ENCODE measurements at places on chromosomes 5 and 9.

DNA sequence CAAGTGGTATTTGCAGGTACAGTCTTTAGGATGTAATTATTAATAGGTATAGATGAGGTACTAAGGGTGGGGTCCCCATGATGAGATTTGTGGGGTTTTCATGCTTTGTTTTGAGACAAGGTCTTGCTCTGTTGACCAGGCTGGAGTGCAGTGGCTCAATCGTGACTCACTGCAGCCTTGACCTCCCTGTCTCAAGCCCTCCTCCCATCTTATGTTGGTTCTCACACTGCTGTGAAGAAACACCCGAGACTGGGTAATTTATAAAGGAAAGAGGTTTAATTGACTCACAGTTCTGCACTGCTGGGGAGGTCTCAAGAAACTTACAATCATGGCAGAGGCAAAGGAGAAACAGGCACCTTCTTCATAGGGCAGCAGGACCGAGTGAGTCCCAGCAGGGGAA lies 217.5 kb downstream of the CDK5RAP2 start:
- DNase-seq: no peak

GRCh38 chr9:137227054-137227852 lies at the start of gene RNF224:
RNF224 (plus strand) TSS chr9:137227502; CDS start chr9:137228336, 834 bp downstream.
- DNase-seq: no peak

- no peak for DNase-seq
Measured at GRCh38 chr9:94017939-94018531, 62.9 kb upstream of the BARX1 start.

DNA sequence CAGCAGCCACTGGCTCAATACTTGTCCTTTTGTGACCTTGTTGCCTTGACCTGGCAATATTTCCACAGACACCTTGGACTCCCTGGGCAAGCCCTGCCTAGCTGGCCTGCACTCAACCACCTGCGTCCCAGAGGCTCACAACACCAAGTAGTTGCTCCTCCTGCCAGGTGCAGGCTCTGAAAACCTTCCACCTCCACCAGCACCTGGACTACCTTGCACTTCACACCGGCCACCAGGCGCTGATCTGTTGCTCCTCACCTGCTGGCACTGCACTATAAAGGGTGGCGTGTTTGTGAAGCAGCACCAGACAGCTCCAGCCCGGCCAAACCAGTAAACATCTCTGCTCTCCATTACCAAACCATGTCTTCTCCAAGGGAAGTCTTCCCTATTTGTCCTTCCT lies 997.7 kb downstream of the PTPRD start:
- DNase-seq: peak; percentile 78

- no peak for DNase-seq
Measured at GRCh38 chr5:138654281-138654867, 79.2 kb upstream of the HSPA9 start.

DNA sequence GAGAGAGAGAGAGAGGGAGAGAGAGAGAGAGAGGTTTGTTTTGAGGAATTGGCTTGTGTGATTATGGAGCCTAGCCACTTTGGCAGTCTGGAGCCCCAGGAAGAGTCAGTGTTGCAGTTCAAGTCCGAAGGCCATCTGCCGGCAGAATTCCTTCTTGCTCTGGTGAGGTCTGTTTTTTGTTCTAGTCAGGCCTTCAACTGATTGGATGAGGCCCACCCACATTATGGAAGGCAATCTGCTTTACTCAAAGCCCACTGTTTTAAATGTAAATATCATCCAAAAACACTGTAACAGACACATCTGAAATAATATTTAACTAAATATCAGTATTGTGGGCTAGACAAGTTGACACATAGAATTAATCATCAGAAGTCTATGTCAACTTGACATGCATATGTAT lies 11.4 kb upstream of the GRM6 start:
- DNase-seq: no peak

DNA sequence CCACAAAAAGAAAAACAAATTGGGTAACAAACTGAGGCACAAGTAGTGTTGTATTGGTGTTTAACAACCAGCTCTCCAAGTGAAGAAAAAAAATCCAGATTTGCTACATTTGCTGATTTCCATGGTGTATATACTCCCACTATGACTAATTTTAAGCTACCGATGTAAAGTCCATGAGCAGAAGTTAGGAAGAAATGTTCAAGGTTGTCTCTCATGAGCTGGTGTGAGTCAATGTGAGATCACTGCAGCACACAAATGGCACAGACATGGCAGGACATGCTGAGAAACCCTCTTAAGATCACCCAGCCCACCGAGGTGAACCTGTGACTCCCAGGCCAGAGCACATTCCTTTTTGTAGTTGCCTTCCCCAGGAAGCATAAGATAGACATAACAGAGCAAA lies 36.2 kb downstream of the SLC44A1 start:
- DNase-seq: no peak

DNA sequence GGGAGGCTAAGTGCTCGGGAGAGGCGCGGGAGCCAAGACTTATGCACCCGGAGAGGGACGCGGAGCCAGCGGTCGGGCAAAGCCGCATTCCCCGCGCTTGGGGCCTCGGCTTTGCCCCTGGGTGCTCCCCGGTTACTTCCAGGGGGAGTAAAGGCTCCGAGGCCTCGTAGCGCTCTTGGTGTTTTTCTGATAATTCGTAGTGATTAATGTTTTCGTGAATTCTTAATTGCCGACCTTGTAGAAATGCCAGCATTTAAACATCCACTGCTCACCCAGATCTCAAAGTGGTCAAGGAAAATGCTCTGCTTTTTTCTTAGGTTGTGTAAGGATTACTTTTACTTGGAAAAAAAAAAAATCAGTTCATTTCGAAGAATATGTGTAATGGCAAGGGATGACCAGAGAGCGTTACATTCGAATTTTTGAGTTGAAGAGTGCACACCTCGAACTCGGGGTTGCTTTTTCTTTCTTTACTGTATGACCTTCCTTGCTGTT lies 654 bp upstream of the TUT7 start:
- DNase-seq: no peak

- no peak for DNase-seq
Measured at GRCh38 chr9:19493174-19493811, 84.5 kb downstream of the ACER2 start.

GRCh38 chr9:100303747-100304146 lies 49.0 kb downstream of the TEX10 start:
- DNase-seq: no peak

GRCh38 chr9:127769929-127770582 lies 8.4 kb downstream of the SH2D3C start:
- no peak for DNase-seq

- no peak for DNase-seq
Measured at GRCh38 chr5:34007201-34007620, 639 bp downstream of the AMACR start.

DNA sequence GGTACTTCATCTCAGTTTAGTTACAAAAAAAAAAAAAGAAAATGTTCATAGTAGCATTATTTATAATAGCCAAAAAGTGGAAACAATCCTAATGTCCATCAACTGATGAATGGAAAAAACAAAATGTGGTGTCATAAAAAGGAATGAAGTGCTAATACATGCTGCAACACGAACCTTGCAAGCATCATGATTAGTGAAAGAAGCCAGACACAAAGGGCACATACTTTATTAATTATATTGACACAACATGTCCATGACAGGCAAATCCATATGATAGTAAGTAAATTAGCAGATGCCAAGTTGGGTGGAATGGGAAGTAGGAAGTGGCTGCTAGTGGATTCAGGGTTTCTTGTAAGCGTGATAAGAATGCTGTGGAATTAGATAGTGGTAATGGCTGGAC lies 54.2 kb downstream of the PCDHGC5 start:
- no peak for DNase-seq

GRCh38 chr9:71704796-71705195 lies 63.5 kb downstream of the CEMIP2 start:
- no peak for DNase-seq

- DNase-seq: no peak
Measured at GRCh38 chr5:78424665-78425064, 64.2 kb downstream of the SCAMP1 start.

- DNase-seq: no peak
Measured at GRCh38 chr5:79436224-79436623, 77.7 kb downstream of the HOMER1 start.

DNA sequence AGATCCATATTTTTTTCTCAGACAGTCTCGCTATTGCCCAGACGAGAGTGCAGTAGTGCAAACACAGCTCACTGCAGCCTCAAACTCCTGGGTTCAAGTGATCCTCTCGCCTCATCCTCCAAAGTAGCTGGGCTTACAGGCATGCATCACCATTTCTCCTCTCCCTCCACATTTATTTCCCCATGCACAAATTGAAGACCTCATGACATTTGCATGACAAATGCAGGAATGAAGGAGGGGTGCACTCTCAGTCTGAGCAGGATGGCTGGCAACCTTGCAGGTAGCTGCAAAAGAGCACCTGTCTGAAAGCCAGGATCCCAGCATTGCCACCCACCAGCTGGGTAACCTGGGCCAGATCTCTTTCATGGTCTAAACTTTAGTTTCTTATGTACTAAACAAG lies 111.2 kb downstream of the SH3TC2 start:
- no peak for DNase-seq

DNA sequence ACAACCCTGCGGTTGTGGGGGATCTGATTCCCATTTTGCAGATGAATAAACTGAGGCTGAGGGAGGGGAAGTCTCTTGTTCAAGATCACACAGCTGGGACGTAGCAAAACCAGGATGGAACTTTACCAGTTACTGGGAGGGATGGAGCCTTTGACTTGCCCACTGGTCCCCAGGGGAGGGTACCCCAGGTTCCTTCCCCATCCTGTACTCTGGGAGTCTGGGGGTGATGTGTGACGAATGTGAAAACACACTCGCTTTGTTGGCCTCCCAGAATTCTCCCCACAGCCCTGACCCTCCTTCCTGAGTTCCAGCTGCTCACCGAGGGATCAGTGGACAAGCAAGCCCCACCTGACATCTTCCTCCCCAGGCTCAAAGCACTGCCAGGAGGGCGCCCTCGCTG lies 135.1 kb downstream of the NSG2 start:
- no peak for DNase-seq

- no peak for DNase-seq
Measured at GRCh38 chr9:88533951-88534455, 975 bp upstream of the NXNL2 start.

DNA sequence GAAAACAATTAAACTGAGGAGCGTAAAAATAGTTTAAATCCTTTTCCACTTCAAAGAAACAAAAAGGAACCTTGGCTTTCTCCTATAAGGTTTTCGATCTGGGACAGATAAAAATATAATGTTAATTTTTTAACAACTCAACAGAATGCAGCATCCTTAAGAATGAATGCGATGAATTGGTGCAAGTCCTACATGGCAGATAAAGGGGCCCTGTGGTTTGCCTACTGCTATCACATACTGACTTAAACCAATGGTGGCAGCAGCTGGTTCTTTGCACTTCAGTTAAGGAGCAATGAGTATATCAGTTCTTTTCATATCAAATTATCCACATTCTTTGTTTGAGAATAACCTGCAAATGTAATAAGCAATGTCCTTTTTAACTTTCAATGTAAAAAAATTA lies 12.4 kb upstream of the TYRP1 start:
- DNase-seq: no peak

GRCh38 chr9:134895908-134896833 lies 15.6 kb downstream of the FCN2 start:
- peak; percentile 38 for DNase-seq

DNA sequence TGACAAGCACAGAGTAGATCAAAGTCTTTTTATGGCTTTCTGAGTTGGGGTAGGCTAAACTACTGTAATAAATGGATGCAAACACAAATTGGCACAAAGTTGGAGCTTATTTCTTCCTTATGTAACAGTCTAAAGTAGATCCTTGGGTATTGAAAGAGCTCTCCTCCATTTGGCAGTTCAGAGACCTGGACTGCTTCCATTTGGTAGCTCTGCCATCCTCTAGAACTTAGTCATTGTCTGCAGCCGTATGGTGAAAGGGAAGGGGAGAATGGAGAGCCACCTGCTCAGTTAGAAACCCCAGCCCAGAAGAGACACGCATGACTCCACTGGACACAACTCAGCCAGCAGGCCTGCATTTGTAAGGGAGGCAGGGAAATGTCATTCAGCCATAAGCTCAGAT lies 345.0 kb downstream of the DMAC1 start:
- DNase-seq: no peak

GRCh38 chr5:159965031-159965837 lies 43.7 kb upstream of the TTC1 start:
- no peak for DNase-seq

GRCh38 chr5:172940268-172941066 lies 18.8 kb upstream of the RPL26L1 start:
- DNase-seq: peak; percentile 19

DNA sequence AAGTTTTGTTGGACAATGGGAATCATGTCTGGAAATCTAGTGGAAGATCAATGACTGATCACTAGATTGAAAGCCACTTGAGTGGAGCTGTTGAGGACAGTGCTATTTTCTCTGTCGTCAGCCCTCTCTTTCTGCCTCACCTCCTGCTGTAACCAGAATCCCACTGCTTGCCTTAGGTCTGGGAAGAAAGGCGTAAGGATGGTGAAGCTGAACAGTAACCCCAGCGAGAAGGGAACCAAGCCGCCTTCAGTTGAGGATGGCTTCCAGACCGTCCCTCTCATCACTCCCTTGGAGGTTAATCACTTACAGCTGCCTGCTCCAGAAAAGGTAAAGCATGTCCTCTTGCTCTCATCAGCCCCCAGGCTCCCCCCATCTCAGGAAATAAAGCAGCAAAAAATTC lies 1.1 kb downstream of the NSG2 start:
- no peak for DNase-seq

DNA sequence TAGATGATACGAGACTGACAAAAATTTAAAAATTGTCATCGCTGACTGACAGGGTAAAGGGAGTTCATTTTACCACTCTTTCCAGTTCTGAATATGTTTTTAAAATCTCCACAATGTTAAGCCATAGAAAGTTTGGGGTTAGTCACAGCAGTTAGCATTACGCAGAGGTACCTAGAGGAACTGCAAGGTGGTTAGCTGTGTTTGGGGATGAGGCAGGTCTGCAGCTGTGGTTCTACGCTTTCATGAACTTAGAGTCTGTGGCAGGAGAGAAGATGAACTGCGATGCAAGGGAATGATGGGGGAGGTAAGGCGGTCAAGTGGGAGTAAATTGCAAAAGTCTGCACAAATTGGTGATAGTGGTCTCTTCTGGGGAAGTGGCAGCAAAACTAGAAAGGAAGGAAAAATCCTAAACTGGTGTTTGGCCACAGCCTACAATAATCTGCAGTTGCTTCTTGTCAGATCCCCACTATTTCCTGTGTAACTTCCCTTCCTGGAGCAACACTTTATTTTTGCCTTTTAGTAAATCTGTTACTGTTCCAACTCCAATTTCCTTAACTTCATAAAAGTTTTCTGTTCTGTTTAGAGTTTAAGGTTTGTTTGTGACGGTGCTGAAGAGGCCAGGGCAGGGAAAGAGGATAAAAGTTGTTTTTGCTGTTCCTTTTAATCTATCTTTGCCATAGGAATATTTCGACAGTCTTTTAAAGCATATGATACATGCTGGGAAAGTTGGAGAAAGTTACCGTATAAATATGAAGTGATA lies 38.6 kb upstream of the SNX2 start:
- no peak for DNase-seq

DNA sequence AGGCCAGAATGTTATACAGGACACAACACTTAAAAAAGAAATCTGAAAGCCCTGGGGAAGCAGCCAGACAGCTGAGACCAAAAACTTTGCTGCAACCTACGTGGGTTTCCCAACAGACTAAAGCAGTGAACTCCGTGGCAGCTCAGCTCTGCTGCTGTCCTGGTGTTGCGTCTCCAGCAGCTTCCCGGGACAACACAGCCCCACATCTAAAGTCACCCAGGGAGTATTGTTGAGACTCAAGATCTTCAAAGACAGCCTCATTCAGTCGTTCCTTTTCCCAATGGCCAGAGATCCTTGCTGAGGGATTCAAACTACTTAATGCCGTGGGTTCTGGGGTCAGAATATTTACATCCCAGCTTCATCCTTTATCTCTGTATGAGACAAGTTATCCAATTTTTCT lies 125.8 kb downstream of the MED10 start:
- no peak for DNase-seq

GRCh38 chr5:160310552-160311295 lies 1.6 kb downstream of the CCNJL start:
- DNase-seq: no peak

Data from chondrocyte (in vitro differentiated cells).